ENCODE measurements at places on chromosomes 3 and 15.

- no peak for DNase-seq
Measured at GRCh38 chr15:57406062-57406772, 29.9 kb downstream of the CGNL1 start.

GRCh38 chr15:75029378-75030022 lies 6.1 kb downstream of the PPCDC start:
- DNase-seq, result peak; percentile 70

- DNase-seq, result no peak
Measured at GRCh38 chr3:128293930-128294329, 140.6 kb downstream of the EEFSEC start.

- DNase-seq, result no peak
Measured at GRCh38 chr3:6867269-6867668, 6.4 kb downstream of the GRM7 start.

- no peak for DNase-seq
Measured at GRCh38 chr3:31291818-31292217, 240.9 kb upstream of the STT3B start.

GRCh38 chr3:31253782-31254181 lies 278.9 kb upstream of the STT3B start:
- DNase-seq, result no peak

DNA sequence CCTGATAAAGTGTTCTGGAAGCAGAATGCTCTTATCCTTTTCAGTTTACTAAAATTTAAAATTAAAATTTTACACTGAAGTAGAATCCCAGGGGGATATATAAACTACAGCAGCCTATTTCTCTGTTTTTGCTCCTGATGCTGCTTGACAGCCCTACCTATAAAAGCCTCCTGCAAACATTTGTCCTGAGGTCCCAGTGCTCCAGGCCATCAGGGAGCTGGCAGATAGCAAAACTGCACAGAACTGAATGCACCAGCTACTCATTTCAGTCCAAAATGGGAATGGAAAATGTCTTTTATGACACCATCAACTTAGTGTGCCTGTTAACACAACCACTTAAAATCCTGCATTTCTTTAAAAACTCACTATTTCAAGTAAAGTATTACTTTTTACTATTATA lies 50.1 kb downstream of the FRMD5 start:
- DNase-seq, result no peak

DNA sequence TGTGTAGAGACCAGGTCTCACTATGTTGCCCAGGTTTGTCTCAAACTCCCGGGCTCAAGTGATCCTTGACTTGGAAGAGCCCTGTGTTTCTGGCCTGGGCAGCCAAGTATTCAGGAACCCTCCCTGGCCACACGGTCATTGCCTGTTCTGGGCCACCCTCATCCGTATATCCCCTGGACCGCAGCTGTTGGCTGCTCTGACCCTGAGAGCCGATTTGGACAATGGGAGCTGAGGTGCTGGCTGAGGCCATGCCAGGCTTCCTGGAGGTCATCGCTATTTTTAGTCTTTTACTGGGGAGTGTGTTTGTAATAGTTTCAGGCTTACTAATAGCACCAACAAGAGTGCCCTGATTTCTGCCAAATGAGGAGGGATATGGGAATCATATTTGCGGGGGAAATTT lies 60.7 kb downstream of the ADAMTS7 start:
- DNase-seq, result no peak
